ENCODE measurements at places on chromosomes 16 and 17.

DNA sequence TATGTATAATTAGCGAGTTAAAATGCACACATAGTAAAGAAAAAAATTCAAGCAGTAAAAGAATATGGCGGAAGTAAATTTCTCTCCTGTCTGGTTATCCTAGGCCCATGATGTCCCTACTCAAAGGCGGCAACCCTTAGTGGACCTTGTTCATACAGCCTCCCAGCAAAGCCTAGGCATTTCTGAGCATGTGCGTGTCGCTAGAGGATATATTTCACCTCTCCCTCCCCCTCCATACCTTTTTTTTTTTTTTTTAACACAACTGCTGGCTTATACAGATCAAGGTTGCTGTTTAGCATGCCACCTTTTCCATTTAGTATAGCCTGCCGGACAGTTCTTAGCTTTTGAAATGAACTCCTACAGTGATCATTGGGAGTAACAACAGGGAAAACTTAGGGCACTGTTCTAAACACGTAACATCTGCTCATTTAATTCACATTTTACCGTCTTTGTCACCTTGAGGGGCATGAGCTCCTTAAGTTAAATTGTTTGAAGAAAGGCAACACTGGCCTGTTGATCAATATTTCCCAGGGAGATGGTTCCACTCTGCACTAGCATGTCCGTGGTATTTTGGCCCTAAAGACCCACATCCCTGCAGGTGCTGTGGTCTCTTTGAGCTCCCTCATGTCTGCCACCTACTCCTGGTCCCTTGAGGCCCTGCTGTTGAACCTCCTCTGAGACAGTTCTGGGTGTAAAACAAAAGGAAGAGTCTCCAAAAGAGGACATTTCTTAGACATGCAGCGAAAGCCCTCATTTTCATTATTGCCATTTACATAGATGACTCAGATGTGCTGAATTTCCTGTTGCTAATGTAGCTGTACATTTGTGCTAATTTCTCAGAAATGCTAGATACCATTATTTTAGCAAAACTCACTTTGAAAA, 4.1 kb upstream of the TNFRSF13B start:
- no peak for DNase-seq

- no peak for DNase-seq
Measured at GRCh38 chr17:20133517-20133916, 124.4 kb downstream of the SPECC1 start.

DNA sequence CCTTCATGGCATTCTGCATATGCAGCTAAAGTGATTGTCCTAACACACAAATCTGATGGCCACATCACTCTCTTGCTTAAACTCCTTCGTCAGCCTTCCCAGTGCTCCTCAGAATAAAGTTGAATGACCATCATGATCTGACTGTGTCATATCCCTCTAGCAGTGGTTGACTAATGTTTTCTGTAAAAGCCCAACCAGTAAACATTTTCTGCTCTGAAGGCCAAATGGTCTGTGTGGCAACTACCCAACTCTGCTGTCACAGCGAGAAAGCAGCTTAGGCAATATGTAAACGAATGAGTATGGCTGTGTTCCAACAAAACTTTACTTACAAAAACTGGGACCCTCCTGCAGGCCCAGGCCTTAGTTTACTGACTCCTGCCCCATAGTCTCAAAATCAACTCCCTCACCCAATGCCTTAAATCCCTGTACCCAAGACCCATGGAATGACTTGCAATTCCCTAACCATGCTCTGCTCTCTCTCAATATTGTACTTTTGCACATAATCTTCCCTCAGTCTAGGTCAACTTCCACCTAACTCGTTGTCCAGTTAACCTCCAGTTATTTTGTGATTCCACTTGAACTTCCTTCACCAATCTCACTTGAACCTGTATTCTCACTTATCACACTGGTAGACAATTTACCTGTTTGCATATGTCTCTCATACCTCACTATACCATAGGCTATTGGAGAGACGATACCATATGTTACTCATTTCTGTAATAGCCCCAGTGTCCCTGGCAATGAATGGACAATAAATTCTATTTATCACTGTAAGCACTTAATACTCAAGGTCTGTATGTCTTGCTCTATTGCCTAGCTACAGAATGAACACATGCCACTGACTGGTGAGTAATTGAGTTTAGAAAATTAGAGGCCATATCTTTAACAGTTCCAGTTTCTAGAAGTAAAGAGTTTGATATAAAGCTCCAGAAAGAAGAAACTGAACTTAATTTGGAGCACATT, 29.1 kb downstream of the TMEM100 start:
- no peak for DNase-seq

- no peak for DNase-seq
Measured at GRCh38 chr16:88405216-88406060, 22.7 kb downstream of the ZNF469 start.

DNA sequence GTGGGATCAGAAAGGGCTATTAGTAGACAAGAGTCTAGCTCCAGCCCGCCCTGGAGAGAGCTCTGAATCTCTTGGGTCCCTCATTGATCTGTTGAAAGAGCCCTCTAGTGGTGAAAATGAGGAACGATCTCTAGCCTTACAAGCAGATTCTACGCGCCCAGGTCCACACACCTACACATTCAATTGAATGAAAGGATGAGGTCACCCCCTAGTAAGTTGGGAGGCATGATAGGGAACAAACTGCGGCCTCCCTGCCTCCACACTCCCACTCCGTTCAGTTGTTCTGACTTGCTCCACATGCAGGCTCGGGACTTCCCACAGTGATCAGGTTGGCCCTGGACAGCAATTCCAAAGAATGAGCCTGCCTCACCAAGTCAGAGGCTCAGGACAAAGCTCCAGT, 2.9 kb upstream of the CACNG3 start:
- peak; percentile 58 for DNase-seq

- no peak for DNase-seq
Measured at GRCh38 chr16:30017277-30017656, 5.7 kb upstream of the C16orf92 start.

- DNase-seq: no peak
Measured at GRCh38 chr16:79276501-79276900, 324.0 kb downstream of the MAF start.

DNA sequence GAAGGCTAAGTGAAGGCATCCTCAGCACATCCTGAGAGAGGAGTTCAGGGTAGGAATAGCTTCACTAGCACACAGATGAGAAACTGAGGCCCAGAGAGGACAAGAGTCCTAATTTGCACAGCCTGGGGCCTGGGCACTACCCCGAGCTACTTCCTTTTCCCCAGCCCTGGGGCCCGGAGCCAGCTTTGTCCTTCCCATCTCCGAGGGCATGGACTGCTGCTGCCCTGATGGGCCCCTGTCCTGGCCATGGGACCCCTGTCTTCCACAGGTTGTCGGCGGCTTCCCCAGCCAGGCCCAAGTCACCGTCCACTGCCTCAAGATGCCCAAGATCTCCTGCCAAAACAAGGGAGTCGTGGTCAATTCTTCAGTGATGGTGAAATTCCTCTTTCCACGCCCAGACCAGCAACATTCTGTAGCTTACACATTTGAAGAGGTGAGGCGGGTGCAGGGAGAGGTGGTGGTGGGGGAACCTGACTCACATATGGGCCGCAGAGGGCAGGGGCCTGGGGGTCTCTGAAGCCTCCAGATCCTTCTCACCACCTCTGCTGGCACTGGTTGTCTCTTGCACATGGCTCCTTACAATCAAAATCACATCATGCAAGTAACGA, 11.4 kb upstream of the NLRC5 start:
- DNase-seq: no peak

DNA sequence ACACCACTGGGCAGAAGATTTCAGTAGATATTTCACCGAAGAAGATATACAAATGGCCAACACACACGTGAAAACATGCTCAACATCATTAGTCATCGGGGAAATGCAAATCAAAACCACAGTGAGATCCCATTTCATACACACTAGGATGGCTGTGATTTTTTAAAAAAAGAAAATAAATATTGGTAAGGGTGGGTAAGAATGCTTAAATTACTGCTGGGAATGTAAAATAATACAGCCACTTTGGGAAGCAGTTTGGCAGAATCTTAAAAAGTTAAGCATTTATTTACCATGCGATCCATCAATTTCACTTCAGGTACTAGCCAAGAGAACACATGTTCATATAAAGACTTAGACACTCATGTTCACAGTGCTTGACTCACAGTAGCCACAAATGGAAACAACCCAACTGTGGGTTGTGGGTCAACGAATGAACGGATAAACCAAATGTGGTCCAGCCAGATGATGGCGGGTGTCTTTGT, 6.5 kb upstream of the C16orf74 start:
- DNase-seq: no peak

- no peak for DNase-seq
Measured at GRCh38 chr17:30323895-30324319, 9.9 kb downstream of the TMIGD1 start.

Measured in WTC11 (cell line).